ENCODE measurements at places on chromosomes 4 and X.

DNA sequence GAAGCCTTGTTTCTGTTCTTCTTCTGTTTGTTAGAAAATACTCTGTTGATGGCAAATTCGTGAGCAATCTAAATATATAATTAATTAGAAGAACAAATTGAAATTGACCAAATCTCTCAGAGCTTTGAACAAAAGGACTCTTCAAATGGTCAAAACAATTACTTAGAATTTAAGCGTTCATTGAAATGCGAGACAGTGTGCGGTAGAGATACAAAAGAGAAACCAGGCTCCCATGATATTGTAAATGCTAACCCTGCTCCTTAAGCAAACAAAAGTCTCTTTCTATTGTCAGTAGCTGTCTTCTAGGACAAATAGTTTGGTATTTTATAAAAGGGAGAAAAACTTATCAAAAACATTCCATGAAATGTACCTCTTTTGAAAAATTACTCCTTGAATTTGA lies 453.4 kb upstream of the MAGEB2 start:
- no peak for DNase-seq

- DNase-seq: no peak
Measured at GRCh38 chr4:82642331-82642730, 80.5 kb upstream of the TMEM150C start.

GRCh38 chrX:31265383-31265782 lies 193.5 kb upstream of the FTHL17 start:
- no peak for DNase-seq

GRCh38 chr4:143360838-143361625 lies 24.4 kb downstream of the GAB1 start:
- DNase-seq: no peak

GRCh38 chr4:178198691-178199090 lies 756.5 kb upstream of the AGA start:
- no peak for DNase-seq

DNA sequence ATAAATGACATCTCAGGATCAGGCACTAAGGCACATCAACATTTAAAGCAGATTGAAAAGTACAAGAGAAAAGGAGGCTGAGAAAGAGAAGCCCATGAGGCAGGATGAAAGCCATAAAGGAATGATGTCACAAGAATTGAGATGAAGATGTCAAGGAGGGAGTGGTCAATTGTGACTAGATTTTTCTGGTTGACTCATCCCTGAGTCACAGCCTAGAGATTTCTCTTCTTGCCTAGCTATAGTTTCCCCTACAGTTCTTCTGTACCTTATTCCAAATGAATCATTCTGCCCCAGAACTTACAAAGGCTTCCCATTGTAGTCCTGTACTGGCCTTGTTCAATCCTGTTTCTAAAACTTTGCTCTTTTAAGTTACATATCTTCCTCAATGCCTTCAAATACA lies 3.4 kb upstream of the USP53 start:
- no peak for DNase-seq

DNA sequence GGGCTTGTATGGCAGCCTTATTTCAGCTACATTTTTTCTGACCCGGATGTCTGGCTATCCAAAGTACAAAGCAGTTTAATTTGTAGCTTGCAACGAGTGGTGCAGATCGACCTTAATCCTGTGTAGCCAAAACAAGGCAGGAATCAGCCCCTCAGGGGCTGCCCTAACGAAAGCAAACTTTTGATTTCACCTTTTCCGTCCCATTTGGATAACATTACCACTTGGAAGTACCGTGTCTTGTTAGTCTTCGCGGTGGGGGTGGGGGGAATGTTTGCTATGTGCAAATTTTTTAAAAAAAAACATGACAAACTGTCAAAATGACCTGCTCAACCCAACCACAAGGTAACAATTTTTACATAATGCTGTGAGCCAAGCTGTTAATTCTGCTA lies 766 bp upstream of the DNAJB14 start:
- no peak for DNase-seq

GRCh38 chr4:138251938-138252337 lies 9.8 kb upstream of the SLC7A11 start:
- no peak for DNase-seq

DNA sequence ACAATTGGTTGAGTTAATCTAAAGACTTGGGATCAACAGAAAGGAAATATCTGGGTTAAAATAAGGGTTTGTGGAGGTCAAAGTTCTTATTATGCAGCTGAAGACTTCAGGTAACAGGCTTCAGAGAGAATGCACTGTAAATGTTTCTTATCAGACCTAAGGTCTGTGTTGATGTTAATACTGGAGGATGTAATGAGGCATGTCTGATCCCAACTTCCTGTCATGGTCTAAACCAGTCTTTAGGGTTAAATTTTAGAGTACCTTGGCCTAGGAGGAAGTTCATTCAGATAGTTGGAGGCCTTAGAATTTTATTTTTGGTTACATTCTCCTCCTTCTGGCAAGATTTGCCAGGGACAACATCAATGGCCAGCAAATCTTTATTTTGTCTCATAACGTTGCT lies 72.1 kb upstream of the GC start:
- no peak for DNase-seq

- no peak for DNase-seq
Measured at GRCh38 chrX:97682991-97683840, 799.5 kb downstream of the RPA4 start.

DNA sequence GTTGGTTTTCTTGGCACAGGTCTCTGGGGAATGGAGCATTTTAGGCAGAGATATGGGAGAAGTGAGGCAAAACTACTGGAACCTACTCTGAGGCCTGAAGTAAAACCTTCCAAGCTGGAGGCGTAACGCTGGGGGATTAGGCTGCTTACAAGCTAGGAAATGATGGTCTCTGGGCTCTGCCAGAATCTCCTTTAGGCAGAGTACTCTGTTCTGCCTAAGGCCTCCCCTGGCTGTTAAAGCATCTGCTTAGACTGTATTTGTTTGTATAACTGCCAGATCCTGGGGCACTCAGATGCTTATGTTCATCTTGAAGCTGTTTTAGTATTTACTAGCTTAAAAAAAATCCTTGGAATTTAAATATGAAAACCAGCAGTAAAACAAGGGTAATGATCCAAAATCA lies 822.2 kb downstream of the RPA4 start:
- DNase-seq: no peak

DNA sequence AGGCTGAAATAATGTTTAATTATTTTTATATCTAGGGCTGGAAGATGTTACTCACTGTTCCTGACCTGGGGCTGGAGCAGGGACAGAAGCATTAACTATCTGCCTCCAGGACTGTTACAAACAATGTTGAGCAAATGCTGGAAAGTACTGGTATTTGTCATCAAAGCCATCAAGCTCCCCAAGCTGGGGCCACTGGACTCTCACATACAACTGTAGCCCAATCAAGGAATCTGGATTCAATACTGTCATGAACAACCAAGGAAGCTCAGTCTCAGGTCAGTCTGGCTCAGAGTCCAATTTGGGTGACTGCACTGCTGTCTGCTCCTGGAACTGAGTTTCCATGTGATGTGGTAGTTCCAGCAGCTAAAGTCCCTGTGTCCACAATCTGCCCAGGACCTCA lies 50.4 kb downstream of the APOO start:
- no peak for DNase-seq

DNA sequence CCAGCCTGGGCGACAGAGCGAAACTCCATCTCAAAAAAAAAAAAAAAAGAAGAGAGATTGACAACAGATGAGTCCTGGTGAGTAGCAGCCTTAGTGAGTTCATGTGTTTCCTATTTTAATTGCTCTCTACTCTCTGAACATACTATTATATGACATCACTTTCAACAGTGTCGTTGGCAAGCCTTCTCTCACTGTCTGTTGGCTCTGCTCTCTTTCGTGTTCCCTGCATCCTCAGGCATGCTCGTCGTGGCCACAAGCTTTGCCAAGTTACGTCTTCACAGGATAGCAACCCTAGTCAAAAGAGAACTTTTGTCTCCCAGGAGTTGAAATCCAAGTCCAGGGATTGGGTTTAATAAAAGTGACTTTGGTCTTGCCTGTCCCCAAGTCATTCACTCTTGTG lies 117.1 kb upstream of the EGFL6 start:
- DNase-seq: no peak

- DNase-seq: no peak
Measured at GRCh38 chrX:107731831-107732502, 43.6 kb downstream of the TSC22D3 start.

DNA sequence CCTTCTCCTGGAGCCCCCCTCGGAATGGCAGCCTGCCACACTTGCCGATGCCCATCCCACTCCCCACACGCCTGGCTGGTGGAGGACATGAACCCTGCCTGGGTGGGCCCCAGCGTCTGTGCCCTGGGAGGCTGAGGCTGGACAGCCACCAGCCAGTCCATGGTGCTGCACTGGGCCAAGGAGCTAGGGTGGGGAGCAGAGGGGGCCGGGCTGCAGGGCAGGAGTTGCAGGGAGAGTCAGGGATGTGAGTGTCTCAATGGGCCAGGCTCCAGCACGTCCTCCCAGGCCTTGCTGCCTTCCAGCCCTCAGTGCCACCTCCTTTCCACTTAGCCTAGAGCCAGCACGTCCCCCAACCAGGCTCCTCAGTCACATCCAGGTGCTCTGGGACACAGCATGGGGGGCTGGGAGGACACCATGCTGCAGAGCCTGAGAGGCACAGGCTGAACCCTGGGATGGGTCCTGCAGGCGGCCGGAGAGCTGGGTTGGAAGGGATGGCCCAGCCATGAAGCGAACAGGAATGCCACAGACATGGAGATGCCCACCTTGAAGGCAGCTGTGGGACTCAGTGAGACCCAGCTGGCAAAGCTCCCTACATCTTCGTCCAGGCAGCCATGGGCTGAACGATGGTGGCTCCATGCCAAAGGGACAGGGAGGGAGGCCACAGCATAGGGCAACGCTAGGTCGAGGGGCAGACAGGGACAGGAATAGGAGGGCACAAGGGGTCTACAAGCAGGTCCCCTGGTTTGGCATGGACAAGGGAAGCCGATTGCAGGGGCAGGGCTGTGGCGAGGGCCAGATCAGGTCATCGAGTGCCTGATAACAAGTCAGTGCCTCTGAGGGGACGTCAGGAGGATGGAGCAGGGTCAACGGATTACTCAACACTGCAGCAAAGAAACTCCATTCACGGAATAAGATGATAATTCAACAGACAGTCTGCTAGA lies 30.1 kb upstream of the MXD4 start:
- DNase-seq: no peak

DNA sequence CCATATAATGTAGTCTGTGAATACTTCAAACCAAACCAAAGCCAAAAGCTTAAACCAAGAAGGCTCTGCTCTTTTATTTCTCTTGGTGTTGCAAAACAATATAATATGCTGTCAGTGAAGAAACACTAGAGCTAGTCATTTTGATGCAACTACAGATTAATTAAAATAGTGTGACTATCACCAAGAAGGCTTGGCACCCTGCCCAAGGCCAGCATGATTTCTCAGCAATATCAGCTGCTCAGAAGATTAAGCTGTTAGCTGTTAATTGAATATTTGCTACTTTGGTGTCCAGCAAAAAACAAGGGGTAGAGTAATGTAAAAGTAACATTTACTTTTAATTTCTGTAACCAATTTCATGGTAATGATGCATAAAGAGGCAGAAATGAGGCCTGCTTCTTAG lies 104.9 kb upstream of the PRPS2 start:
- no peak for DNase-seq

- no peak for DNase-seq
Measured at GRCh38 chrX:41308884-41309647, 24.9 kb upstream of the DDX3X start.

DNA sequence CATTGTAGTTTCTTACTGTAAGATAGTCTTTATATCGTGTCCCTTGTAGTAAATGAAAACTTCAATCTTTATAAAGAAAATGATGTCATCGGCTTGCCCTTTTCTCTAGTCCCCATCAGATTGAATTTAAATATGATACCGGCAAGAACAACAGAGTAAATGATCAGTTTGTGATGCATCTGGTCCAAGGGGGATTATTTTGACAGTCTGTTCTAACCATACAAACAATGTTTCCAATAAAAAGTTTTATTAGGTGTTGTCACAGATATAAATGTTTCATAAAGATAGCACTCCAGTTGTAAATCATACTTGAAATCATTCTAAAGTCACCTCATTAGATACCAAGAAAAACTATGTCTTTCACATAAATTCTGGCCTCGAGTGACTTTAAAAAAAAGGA lies 72.3 kb downstream of the SLC9A6 start:
- no peak for DNase-seq

DNA sequence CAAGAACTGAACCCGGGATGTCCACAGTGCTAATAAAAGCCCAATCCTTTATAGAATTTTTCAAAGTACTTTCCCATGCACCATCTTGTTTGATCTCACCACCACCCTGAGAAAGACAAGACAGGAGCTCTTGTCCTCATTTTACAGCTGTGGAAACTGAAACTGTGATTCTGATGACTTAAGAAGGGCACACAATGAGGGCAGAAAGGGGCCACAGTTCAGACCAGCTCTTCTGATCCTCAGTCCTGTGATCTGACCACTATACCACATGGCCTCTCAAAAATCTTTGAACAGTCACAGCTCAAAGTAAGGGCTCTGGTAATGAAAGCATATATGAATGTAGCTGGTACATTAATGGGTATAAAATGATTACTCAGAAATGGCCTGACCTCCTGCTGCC lies 127.3 kb upstream of the CPEB2 start:
- no peak for DNase-seq

DNA sequence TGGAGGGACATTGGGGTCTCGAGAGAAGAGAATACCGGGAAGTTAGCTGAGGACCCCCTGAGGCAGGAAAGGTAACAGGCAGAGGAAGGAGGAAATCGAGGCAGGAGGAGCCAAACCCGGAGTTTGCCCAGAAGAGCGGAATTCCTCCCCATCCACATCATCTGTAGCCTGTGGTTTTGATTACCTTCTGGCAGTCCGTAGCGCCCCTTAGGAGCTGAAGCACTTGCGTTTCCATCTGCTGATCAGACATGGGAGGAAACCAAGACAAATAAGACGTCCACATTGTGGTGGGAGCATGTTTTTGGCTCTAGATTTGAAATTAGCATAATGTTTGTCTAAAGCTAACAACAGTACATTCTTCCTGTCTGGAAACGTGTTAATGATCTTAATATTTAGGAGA lies 26.8 kb upstream of the HMX1 start:
- no peak for DNase-seq

- no peak for DNase-seq
Measured at GRCh38 chr4:14880805-14881204, 121.5 kb upstream of the CPEB2 start.

DNA sequence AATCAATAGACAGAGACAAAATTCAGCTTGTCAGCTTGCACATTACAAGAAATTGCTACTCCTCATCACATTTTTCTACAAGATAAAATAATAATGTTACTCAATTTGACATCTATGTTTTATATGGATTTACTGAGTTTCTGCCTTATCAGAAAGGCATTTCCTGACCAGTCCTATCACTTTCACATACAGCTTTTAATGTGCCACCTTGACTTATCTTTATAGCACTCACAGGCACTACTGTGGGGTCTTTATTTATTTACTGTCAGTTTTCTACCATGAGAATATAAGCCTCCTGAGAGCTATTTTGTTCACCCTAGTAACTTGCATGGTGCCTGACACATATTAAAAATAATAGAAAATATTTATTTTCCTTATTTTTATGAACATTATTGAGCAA lies 6.0 kb downstream of the NDST4 start:
- DNase-seq: no peak
